GM18507 (cell line): ENCODE measurements at places on chromosomes 13 and 19.

DNA sequence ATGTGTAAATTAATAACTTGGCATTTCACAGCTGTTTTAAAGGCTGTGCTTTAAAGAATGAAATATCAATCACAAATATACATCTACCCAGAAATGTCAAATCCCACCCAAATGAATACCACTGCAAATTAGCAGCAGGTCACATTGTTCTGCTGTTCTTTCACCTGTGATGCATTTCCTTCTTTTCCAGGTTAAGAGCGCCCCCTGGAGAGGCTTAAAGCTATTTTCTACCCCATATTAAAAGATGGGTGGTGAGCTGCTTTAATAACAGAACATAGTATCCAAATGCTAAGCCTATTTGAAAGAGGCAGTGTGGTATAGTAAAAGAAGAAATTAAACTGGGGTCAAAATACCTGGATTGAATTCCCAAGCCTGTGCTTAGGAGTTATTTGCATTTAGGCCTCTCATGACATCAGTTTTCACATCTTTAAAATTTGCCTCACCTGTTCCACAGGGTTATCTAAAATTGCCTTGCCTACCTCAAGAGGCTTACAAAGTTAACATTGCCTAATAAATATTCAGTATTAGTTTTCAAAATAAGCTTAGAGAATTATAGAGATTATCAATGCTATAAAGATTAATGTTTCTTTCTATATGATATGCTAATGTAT is 396.9 kb upstream of the SLITRK5 start:
- DNase-seq = no peak

DNA sequence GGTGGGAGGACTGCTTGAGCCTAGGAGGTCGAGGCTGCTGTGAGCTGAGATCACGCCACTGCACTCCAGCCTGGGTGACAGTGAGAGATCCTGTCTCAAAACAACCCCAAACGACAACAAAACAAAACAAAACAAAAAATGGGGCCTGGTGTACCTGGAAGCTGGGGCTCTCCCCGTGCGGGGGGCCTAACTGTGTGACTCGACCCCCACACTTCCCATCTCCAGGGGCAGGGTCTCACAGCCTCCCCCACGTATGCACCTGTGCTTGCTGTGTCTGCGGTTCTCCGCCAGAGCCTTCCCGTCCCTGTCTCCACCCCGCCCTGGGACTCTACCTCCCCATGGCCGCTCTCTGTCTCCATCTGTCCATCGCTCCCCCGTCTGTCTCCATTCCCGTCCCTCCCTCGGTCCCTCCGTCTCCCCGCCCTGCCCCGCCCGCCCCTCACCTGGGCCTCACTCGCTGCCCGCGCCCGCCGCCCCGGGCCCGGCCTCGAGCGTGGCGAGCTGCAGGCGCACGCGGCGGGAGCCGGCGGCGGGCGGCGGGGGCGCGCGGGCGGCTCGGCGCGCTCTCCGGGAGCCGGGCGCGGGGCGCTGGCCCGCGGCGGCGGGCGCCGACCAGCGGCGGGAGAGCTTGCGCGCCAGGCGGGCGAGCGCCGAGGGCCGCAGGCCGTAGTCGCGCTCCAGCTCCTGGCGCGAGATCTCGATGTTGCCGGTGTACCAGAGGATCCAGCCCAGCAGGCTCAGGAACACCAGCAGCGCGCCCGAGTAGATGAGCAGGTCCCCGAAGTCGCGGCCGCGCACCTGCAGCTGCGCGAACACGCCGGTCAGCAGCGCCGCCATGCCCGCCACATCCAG is 587 bp downstream of the TMEM238 start:
- DNase-seq = peak; percentile 60

DNA sequence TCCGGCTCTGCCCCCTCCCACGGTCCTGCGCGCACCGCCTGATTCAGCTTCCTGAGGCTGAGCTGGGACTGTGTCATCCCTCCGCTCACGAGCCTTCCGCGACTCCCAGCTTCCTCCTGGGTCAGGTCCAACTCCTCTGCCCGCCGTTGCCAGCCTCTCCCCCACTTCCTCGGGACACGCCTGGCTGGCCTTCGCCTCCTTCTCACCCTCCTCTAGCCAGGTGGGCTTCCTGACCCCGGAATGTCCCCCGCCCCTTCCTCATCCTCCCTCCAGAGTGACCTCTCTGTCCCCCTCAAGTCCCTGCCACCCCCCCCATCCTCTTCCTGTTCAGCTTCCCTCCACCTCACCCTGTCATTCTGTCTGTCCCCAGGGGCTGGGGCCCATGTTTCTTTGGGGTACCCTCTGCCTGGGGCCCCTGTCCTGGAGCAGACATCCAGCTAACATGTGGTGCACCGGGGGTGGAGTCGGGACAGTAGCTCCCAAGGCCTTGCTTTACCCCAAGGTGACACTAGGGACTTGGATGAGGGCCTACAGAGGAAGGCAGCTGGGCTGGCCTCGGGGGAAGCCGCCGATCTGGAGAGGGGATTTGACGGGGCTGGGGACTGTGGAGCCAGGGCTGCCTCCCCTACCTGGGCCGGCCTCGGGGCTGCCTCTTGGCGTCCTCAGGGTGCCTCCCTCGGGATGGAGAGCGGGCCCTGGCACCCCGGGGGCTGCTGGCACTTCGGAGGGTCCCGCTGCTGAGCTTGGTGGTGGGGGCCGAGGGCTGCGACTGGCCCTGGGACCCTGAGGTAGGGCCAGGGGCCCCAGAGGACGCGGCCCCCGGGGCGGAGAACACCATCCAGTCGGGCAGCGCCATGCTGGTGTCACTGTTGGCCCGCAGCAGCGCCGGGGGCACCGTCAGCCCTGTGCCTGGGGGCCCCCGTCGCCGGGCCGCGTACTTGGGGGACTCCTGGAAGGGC is 16.5 kb downstream of the SHANK1 start:
- DNase-seq = no peak

DNA sequence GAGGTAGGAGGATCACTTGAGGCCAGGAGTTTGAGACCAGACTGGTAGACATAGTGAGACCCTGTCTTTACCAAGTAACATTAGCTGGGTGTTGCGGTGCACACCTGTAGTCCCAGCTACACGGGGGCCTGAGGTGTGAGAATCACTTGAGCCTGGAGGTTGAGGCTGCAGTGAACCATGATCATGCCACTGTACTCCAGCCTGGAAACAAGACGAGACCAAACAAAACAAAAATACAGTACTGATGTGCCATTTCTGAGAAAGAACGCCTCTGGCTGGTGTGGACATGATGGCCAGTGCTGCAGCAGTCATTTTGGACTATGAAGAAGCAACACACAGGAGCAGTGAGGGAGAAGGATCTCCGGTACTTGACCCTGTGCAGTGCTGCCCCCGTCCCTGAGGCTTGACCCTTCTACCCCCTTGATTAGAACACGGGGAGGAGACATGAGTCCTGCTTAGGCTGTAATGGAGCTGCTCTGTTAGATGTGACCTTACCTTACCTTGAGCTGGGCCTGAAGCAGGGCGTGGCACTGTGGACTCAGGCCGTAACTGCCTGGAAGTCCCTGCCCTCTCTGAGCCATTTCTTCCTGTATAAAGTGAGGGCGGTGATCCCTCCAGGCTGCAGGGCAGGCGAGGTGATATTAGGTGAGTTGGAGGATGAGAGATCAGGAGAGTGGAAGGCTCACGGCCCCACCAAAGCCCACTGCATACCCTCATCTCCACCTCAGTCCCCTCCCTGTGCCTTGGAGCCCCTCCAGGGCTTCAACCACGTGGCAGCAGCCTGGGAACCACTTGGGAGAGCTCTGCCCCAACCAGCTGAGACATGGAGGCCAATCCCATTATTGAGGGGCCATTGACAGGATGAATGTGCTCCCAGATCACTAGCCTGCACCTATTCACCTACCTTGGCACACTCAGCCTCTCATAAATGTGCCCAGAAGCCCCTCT is 5.9 kb downstream of the RPL18A start:
- no peak for DNase-seq

GRCh38 chr13:63025741-63026140 is 1610.1 kb upstream of the PCDH20 start:
- no peak for DNase-seq

DNA sequence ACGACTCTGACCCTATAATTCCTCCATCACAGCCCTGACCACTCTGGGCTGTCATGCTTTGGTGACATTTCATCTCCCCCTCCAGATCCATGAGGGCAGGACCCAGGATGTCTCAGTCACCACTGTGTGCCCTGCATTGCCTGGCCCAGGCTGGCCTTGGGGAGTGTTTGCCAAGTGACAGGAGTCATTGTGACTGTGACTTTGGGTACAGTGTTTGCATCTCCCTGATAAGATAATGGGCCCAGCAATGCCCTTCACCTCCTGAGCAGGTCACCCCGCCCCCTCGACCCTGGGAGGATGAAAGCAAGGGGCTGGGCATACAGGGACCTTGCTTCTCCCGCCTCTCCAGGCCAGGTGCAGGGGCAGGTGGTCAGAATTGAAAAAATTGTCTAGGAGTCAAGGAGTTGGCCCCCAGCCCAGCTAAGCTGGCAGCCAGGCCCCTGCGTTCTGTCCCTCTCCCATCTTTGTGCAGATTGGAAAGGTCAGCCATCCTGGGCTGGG is 5.9 kb upstream of the ATP4A start:
- DNase-seq = no peak

DNA sequence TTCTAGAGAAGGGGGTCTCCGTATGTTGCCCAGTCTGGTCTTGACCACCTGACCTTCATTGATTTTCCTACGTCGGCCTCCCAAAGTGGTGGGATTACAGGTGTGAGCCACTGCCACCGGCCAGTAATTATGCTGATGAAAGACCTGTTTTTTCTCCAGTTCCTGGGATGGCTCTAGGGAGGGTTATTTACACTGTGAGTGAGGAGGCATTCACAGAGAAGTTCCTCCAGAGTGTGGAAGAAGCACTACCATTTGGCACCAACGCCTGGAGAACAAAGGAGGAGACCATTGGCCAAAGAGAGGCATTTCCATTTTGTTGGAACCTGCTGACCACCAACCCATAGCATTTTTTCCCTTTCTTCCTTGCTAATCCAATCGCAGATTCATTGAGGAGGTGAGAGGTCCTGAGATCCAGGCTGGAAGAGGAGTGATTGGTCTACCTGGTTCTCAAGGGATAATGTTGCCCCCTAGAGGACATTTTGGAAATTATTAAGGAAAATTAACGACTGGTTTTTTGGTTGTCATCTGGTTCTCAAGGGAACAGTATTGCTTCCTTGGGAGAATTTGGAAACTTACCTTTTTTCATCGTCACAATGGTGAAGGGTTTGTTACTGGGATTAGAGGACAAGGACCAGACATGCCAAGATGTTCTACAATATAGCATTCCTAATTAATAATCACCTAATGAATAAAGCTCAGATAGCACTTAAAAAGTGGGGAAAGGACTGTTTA is 5.5 kb upstream of the SAE1 start:
- peak; percentile 37 for DNase-seq

DNA sequence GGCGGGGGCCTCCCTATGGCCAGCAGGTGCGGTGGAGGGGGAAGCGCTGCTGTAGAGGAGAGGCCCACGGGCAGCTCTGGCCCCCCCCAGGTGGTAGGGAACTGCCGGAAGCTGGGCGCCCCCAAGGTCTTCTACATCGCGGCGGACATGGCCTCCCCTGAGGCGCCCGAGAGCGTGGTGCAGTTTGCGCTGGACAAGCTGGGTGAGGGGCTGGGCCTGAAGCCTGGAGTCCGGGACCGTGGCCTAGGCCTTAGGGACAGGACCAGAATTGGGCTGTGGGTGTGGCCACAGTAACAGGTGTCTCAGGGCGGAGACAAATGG is 3.8 kb upstream of the RPL36 start:
- DNase-seq = no peak

GRCh38 chr13:97310809-97311436 is 88.8 kb downstream of the MBNL2 start:
- no peak for DNase-seq

GRCh38 chr13:97262058-97262457 is 39.9 kb downstream of the MBNL2 start:
- no peak for DNase-seq

DNA sequence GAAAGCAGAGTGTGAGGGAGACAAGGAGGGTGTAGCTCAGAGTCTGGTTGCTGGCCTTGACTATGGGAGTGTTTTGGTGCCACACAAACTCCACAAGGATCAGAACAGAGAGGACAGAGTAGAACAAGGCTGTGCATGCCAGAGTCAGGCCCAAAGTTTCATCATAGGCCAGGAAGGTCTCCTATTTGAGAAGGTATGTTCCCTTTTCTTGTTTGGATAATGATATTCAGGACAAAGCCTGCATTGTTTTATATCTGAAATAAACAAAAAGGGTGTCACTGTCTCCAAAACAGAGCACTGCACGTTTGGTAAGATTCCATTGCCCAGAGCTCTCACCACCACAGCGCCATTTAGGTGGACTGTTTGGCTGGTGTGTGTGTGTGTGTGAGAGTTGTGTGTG is 3.1 kb upstream of the ZSCAN5A start:
- DNase-seq = no peak

DNA sequence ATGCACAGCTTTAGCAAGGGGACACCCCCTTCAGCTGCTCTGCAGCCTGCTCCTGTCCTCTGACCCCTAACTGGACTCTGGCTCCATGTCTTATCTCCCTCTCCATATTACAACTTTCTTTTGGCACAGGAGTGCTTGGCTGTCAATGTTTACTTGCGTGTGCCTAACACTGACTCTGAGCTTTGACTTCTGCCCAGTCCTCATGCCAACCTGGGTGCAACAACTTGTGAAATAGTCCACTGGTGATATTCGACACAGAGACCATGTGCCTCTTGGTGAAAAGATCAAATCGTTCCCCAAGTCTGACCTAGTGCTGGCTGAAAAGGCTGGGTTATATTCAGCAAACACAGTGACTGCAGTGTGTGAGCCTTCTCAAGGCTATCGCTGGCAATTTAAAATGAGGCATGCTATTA is 34.1 kb upstream of the KLF12 start:
- no peak for DNase-seq

- DNase-seq = no peak
Observed at GRCh38 chr13:28582892-28583240, 76.1 kb upstream of the POMP start.

DNA sequence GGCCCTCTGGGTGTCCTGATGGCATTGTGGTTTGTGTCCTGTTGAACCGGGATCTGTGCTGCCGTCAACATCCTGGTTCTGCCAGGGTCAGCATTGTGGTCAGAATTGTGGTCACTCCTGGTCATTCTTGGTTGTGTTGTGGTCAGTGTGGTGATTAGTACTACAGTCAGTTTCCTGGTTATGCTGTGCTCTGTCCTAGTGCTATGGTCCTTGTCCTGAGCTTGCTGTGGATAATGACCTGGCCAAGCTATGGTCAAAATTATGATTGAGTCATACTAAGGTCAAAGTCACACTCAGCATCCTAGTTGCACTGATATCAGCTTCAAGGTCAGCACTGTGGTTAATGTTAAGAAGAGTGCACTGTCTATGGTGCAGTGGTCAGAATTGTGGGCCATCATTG is 4.5 kb upstream of the OLFM2 start:
- no peak for DNase-seq

DNA sequence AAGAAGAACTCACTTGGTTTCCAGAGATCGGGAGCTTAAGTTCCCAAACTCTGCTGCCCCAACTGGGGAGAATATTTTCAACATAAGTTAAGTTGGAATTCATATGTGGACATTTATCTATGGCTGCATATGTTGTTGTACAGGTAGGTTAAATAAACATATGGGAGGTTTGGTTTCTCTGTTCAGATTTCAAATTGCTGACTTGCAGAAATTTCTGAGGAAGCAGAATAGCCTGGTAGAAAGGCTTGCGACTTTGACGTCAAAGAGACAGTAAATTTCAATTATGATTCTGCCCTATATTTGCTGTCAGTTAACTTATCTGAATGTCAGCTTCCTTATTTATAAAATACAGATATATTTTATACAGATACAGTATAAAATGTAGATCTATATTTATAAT is 40.0 kb upstream of the TPP2 start:
- no peak for DNase-seq

GRCh38 chr13:41515491-41516139 is 58.3 kb downstream of the RGCC start:
- no peak for DNase-seq
